NCI-H1930 (cell line): ENCODE measurements at places on chromosomes 16 and 17.

- no peak for DNase-seq
Measured at GRCh38 chr17:59746849-59747445, 39.5 kb downstream of the VMP1 start.

DNA sequence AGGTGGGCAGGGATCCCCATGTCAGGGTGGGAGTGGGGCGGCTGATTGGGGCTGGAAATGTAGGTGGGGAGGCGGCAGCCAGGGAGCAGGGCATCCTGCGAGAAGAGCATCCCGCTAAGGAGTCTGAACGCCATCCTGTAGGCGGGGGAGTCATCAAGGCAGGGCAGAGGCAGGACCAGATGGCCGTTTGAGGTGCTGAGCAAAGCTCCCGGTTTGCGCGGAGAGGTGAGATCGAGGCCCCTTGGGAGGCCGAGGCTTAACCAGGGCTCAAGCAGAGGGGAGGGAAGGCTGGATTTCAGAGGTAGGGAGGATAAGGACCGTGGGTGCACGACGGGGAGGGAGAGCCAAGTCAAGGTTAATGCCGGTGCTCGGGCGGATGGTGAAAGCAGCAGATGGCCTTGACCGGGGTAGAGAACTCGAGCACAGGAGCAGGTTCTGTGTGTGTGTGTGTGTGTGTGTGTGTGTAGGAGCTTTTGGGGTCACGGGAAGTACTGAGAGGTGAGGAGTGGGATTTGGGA is 472 bp upstream of the NME2 start:
- DNase-seq = no peak

DNA sequence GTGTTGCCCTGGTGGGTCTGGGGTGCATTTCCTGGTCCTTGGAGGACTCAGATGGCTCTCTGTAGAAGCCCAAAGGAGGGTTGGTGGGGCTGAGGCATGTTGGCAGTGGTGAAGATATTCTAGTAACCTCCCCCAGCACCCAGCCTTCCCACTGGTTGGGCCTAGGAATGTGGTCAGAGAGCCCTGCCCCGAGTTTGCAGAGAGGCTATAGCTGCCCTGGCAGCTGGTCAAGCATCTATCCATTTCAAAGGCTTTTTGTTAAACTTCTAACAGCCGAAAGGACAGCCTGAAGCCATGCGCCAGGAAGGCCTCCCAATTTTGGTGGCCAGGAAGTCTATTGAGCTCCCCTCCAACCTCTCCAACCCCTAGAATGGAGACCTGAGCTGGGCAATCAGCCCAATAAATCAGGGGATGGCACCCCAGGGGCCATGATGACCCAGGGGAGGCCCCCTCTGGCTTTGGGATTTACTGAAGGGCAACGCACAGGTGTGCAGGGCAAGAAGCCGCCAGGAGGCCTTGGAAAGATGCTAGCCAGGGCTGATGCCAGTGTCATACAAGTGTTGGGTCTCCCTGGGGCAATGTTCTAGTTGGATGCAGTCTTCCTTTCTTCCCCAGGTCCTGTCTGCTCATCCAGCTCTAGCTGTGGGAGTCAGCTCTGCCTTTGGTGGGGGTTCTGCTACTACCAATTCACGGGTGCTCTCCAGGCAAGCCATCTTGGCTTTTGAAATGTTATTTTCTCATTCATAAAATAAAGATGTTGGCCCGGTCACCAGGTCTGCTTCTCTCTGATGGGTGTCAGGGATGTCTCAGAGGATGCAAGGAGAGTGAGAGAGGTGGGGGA is 30.9 kb upstream of the AXIN2 start:
- no peak for DNase-seq

DNA sequence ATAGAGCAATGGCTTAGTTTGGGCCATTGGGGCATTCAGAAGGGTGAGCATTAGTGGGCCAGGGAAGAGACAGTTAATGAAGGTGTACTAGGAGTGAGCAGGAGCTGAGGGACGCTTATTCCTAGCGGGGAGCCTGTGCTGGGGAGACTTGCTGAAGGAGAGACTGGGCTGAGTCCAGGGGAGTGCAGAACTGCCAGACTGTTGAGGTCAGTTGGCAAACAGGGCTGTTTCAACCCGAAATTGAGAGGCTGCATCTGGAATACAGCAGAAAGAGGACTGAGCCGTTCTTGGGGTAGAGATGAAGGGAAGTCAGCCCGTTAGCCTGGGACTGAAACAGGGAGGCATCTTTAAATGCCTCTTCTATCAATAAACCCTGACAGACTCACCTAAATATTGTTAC is 33.2 kb downstream of the MAP2K6 start:
- DNase-seq = no peak

GRCh38 chr17:76867578-76868175 is 527 bp upstream of the MGAT5B start:
- no peak for DNase-seq

GRCh38 chr17:49783071-49783715 is 5.3 kb upstream of the KAT7 start:
- no peak for DNase-seq

DNA sequence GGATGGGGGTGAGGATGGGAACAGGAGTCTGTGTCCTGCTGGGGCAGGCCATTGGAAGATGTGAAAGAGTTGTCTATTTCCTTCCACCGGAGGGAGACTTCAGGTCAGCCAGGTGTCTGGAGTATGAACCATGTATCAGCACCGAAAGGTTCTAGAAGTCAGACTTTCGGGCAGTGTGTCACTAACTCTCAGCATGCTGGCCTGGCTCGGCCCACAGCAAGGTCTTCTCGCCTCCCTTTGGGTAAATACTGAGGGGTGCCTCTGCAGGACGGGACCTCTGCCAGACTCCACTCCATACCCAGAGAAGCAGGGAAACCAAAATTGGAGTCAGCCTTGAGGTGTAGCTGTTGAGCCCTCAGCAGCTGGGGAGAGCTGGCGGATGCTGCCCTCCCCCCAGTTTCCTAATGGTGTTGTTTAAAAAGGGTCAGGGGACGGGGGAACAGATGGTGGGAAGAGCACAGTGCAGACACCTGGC is 507 bp downstream of the CIITA start:
- no peak for DNase-seq

DNA sequence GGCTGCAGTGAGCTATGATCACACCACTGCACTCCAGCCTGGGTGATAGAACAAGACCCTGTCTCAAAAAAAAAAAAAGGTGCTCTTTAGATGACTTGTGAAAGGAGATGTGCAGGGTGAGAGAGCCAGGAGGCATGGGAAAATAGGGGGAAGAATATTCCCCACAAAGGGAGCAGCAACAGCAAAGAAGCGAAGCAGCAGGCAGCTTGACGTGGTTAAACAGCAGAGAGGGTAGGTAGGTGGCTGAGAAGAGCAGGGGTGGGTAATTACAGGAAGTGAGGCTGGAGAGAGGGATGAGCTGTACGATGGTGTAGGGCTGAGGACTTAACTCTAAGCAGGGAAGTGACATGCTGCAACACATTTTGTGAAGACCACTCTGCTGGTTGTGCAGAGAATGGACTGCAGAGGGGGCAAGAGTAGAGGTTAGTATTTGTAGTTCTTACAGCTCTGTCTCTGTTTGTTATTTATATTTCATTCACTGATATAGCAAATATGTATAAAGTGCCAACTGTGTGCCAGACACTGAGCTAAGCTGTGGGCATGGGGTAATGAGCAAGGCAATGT is 1.6 kb downstream of the HEATR3 start:
- no peak for DNase-seq

- DNase-seq = no peak
Measured at GRCh38 chr16:65832679-65833078, 533.8 kb upstream of the CDH5 start.

DNA sequence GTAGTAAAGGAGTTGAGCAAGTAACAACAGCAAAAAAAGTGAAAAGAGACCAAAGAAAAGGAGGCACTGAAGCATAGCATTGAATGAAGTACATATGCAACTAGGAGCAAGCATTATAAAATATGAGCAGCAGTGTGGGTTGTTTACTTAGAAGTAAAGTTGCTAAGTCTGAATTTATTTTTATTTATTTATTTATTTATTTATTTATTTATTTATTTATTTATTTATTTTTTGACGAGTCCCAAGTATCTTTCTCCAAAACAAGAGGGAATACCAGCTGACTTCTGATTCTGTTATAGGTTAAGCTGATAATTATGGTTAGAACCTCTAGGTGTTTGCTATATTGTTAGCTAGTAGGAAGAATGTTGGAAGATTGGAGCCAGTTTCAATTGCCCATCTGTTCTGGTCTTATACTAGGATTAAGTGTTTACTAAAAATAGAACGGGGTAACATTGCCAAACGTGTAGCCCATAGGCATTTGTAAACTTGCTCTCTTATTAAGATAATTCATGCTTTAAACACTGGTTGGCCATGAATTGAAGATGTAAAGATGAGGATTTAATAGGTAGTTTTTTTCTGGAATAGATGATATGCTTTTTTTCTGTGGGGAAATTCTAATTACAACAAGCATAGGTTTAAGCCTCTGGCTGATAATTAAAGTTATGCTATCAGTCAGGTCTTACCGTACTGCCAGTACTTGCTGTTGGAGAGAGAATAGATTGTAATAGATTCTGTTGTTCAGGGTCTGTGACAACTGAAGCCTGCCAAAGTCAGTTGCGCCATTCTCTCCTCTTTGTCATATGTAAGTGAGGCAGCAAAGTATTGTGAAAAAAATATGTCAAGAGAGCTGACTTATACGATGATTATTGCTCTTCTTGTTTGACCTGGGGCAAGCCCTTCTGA is 66.7 kb downstream of the PPM1E start:
- DNase-seq = no peak

- DNase-seq = no peak
Measured at GRCh38 chr17:78026381-78026780, 67.9 kb downstream of the TNRC6C start.

DNA sequence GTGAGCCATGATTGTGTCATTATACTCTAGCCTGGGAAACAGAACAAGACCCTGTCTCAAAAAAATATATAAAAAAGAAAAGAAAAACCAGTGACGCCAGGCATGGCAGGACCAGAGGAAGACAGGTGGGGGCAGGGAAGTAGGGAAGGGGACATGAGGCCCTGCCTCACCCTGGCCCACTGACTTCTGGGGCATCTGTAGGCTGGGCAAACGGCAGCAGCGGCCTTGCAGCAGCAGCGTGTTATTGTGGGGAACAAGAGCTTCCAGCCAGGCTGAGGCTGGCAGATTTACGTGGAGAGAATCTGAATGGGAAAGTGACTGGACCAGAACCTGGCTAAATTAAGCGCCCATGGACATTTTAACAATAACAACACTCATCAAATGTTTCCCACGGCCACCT is 19.4 kb downstream of the CMTM4 start:
- DNase-seq = no peak

DNA sequence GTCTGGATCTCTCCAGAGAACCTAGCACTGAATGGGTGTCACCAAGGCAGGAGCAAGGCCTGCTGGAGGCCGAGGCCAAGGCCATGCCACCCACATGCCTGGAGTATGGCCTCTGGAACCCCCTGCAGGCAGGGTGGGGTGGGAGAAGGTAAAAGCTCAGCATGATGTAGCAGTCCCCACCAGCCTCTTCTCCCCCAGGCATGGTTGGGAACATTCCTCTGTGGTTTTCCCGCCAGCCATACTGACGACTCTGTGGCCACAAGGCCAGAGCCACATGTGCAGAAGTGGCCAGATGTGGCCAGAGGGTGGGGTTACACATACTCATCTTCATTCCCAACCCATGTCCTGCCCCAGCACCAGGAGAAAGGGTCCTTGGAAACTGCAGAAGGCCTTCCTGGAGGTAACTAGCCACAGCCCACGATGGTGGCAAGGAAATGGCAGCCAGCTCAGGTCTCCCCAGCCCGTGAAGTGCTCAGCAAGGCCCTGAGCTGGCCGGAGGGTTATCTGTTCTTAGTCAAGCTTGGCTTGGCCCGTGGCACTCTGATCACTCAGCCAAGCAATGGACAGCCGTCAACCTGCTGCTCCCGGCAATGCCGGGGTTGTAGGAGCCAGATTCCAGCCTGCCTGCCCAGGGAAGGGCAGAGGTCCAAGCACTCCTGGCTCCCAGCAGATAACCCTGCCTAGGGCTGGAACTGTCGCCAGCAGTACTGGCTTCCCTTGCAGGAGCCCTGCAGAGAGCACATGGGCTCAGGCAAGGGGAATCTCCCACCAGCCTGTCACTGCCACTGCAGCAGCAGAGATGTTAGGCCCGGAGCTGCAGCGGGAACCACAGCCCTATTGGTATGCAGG is 26.1 kb downstream of the HDAC5 start:
- DNase-seq = no peak

- DNase-seq = no peak
Measured at GRCh38 chr17:49832840-49833599, 14.8 kb downstream of the TAC4 start.

DNA sequence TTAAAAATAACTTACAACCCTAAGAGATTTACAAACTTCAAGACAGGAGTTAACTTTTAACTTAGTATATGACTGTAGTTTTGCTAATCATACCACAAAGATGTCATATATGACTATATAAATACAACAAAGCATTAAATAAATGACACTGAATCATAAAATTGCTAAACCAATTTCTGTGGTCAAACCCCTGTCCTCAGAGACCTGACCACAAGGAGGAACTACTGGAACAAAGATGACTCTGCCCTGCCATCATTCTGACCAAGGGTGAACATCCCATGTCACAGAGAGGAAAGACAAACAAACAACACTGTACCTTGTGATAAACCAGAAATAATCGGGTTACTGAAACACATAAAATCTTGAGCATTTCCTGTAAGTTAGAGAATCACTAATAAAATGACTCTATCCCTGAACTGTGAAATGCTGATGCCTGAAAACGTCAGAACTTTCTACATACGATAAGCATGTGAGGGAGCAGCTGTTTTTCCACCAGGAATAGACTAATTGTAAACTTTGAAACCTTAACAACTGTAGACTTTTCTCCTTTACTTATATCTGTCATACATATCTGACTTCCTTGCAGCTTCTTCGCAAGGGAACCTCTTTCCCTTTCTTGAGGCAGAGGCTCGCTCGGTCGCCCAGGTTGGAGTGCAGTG is 47.9 kb downstream of the WDR59 start:
- no peak for DNase-seq

- no peak for DNase-seq
Measured at GRCh38 chr17:75417054-75417580, 11.6 kb upstream of the GRB2 start.

DNA sequence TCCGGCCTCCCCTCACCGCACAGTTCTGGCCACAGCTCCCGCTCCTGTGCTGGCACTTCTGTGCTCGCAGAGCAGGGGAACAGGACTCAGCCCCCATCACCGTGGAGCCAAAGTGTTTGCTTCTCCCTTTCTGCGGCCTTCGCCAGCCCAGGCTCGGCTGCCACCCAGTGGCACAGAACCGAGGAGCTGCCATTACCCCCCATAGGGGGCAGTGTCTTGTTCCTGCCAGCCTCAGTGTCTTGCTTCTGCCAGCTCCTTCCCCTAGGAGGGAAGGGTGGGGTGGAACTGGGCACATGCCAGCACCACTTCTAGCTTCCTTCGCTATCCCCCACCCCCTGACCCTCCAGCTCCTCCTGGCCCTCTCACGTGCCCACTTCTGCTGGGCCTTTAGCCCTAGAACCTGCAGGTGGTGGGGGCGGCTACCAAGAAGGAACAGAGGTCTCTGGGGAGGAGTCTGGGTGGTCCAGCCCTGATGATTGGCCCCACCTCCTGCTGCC is 645 bp upstream of the ELMO3 start:
- no peak for DNase-seq

GRCh38 chr17:57875290-57876022 is 25.6 kb upstream of the MRPS23 start:
- DNase-seq = no peak

GRCh38 chr16:53147500-53148065 is 92.8 kb downstream of the CHD9 start:
- no peak for DNase-seq

- DNase-seq = no peak
Measured at GRCh38 chr16:20385844-20386832, 18.4 kb downstream of the PDILT start.
